Breast epithelium (tissue), 4 donors: ENCODE measurements at places on chromosomes 7 and 10. TPM values are rescaled to one million over a fixed set of nuclear protein-coding genes. Genes with fewer than 3 reads are reported as not detected.

DNA sequence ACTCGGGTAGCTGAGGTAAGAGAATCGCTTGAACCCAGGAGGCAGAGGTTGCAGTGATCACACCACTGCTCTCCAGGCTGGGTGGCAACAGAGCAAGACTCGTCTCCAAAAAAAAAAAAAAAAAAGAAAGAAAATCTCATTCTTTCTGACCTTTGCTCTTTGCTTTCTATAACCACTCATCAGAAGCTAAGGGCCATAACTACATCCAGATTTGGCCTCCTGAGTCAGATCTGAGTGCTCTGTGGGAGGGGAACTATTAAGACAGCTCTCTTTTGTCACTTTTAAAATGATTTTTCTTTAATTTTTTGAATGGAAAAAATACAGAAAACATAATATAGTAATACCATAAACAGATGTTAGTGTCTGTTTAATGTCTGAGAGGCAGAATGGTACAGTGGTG is 210.1 kb downstream of the KIAA1217 start:
- no peak overlapping the region for H3K27ac ChIP-seq
- no peaks in the 10 kb centered on the region for H3K27me3 ChIP-seq
- DNase-seq: no peak
- no peaks in the 10 kb centered on the region for H3K36me3 ChIP-seq
- H3K4me3 ChIP-seq: no peak overlapping the region

DNA sequence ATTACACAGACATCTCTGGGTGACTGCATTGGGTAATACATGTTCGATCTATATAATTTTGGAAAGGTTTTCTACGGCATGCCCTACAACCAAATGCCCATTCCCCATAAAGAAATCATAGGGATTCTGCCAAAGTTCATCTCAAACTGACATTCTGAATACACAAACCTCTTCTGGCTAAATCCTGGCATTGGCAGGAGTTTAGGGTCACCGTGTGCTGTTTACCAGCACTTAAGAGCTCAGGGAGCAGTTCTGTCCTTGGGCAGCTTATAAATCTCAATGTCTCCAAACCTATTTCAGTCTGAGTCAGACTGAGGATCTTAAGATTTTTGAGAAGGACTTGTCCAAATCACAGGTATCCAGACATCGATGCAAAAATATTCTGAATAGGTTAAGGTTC is 809.6 kb upstream of the LRRN3 start:
- DNase-seq: no peak
- no peak overlapping the region for H3K4me3 ChIP-seq
- H3K4me1 ChIP-seq: no peaks in the 10 kb centered on the region
- no peaks in the 10 kb centered on the region for H3K36me3 ChIP-seq
- no peaks in the 10 kb centered on the region for H3K27me3 ChIP-seq
- H3K27ac ChIP-seq: no peak overlapping the region

GRCh38 chr10:98055841-98056516 is 25.6 kb upstream of the CRTAC1 start:
- peaks cover 40% of the 10 kb centered on the region for H3K27me3 ChIP-seq
- H3K4me1 ChIP-seq: no peaks in the 10 kb centered on the region
- no peaks in the 10 kb centered on the region for H3K36me3 ChIP-seq
- H3K27ac ChIP-seq: no peak overlapping the region
- DNase-seq: no peak
- no peak overlapping the region for H3K4me3 ChIP-seq

GRCh38 chr10:63886281-63887022 is 365.3 kb downstream of the REEP3 start:
- H3K36me3 ChIP-seq: no peaks in the 10 kb centered on the region
- H3K27me3 ChIP-seq: no peaks in the 10 kb centered on the region
- no peaks in the 10 kb centered on the region for H3K4me1 ChIP-seq
- no peak overlapping the region for H3K27ac ChIP-seq
- H3K4me3 ChIP-seq: no peak overlapping the region

- peaks cover 5% of the 10 kb centered on the region for H3K4me1 ChIP-seq
- no peak overlapping the region for H3K4me3 ChIP-seq
- H3K36me3 ChIP-seq: no peaks in the 10 kb centered on the region
- peak overlapping the region; percentile 86 for H3K27ac ChIP-seq
- H3K27me3 ChIP-seq: no peaks in the 10 kb centered on the region
- no peak for DNase-seq
Measured at GRCh38 chr7:55129541-55130394, 111.0 kb downstream of the EGFR start.

DNA sequence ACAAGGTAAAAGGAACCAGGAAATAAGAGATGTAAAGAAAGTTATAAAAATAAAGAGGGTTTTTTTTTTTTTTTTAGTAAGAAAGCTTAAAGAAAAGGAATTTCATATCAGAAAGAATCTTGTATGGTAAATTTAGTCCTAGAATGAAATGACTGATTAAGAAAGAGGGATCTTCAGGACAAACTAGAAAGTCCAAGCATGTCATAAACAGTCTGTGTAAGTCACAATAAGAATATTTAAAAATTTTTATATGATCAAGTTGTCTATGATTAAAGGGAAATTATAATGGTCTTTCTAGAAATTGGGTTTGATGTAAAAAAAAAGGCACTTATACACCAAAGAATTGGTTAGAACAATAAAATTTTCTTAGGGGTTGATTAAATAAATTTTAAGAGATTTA is 289.5 kb downstream of the XPNPEP1 start:
- H3K36me3 ChIP-seq: no peaks in the 10 kb centered on the region
- no peaks in the 10 kb centered on the region for H3K27me3 ChIP-seq
- DNase-seq: no peak
- no peak overlapping the region for H3K27ac ChIP-seq
- no peaks in the 10 kb centered on the region for H3K4me1 ChIP-seq

DNA sequence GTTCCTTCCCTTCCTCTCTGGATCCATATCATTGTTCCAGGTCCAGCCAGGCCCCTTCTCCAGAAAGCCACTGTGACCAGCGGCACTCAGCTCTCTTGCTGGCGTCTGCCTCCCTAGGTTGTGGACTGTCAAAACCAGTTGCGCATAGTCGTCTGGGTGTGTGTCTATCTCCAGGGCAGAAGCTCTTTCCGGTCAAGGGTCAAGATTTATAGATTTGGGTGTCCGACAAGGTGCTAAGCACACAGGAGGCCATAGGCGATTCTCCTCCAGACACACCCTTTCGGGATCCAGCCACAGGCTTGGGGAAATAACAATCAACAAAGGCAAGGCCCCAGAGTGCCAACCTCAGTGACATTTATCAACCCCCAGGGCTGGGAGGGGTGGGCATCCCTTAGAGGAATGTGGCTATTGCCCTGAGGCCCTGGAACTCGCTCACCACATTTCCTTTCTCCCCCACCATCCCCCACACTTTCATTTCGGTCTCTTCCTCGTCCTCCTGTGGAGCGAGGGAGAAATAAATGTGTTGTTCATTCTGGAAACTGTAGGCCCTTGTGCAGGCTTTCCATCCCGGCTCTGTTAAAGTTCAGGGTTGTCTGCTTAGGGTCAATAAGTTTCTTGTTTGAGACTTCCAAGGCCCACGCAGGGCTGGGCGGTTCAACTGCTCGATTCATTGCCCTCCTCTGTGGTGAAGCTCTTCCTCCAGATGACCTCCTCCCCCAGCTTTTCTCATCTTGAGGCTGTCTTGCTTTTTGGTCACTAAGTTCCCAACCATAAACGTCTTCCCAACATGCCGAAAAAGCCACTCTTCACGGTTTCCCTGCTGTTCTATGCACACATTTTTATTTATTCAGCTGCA is 57.9 kb downstream of the AFAP1L2 start:
- H3K4me1 ChIP-seq: peaks cover 4% of the 10 kb centered on the region
- no peak overlapping the region for H3K4me3 ChIP-seq

- no peaks in the 10 kb centered on the region for H3K36me3 ChIP-seq
- no peaks in the 10 kb centered on the region for H3K4me1 ChIP-seq
- H3K4me3 ChIP-seq: no peak overlapping the region
- no peak overlapping the region for H3K27ac ChIP-seq
- no peaks in the 10 kb centered on the region for H3K27me3 ChIP-seq
Measured at GRCh38 chr7:68247126-68247525, 1250.5 kb downstream of the TYW1 start.

DNA sequence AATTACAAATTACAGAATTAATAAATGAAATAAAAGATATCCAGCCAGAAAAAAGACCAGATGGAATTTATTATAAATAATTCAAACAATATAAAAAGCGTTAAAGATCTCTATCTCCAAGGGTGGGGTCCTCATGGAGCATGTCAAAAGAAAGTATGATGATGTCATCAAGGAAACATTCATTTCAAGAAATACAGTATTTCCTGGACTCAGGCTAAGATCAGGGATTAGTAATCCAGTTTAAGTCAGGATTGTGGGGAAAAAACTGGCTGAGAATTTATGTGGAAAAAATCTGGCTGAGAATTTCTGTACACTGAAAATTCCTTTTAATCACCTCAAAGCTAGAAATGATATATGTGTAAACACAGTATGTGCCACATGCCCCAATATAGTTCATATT is 1075.3 kb downstream of the XPNPEP1 start:
- DNase-seq: no peak
- H3K36me3 ChIP-seq: no peaks in the 10 kb centered on the region
- H3K4me3 ChIP-seq: no peak overlapping the region
- no peaks in the 10 kb centered on the region for H3K4me1 ChIP-seq

- no peak for DNase-seq
- no peaks in the 10 kb centered on the region for H3K27me3 ChIP-seq
- H3K27ac ChIP-seq: peak within 1 kb of the TSS; percentile 62
- no peaks in the 10 kb centered on the region for H3K4me1 ChIP-seq
Measured at GRCh38 chr7:16465469-16466361, at the start of gene SOSTDC1. Gene SOSTDC1 (minus strand): TSS chr7:16465738. CDS start chr7:16465668, 70 bp downstream.

DNA sequence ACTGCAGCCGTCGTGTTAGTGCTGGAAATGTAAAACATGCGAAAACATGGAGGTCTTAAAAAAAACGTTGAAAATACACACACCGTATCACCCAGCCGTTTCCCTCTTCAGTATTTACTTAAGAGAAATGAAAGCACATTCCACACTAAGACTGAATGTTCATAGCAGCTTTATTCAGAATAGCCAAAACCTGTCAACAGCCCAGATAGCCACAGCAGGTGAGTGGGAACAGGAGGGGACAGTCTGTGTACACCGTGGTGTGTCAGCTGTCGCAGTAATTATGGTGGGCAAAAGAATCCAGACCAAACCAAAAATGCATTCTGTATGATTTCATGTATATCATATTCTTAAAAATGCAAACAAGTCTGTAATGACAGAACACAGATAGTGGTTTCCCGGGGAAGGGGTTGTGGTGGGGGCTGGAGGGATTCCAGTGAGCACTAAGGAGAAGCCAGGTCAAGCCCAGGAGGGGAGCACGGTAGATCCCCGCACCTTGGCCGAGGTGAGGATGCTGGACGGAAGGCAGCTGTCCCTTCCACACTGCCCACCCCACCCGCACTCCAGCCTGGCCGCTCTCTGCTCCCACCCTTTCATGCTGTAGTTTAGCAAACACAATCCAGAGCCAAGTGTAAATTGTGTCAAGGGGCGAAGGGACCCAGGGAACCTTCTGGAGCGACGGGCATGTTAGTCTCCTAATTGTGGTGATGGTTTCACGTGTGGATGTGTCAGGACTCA is 123.6 kb downstream of the NKX6-2 start:
- no peak overlapping the region for H3K27ac ChIP-seq
- DNase-seq: no peak
- H3K36me3 ChIP-seq: no peaks in the 10 kb centered on the region
- H3K27me3 ChIP-seq: no peaks in the 10 kb centered on the region

Gene UNC5B
- 0.80 TPM for total RNA-seq

Gene SPDYE16
- 0.73 TPM for total RNA-seq

Gene CAPZA2
- total RNA-seq: 117 TPM

Gene LIPF
- not detected for total RNA-seq

Gene SH2D4B
- total RNA-seq: 0.15 TPM
